ENCODE measurements at places on chromosomes 12 and 14. TPM values are rescaled to one million over a fixed set of nuclear protein-coding genes. Genes with fewer than 3 reads are reported as not detected.
A peak's percentile ranks its signal among the peaks of the same experiment; 100 is the strongest.

DNA sequence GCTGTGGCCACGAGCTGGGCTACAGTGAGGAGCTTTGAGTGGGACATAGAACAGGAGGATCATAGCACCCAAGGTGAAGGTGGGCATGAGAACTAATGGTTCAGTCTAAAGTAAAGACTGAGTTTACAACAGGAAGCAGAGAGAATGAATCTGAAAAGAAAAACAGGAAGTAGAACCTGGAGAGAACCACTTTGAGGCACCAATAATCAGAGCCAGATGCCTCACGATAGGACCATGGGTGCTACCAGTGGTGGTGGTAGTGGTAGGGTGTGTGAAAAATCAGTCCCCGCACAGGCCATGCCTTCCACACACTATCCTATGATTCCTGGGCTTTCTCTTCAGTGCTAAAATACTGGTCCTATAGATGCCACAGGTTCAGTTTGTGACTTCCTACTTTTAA is 293.6 kb downstream of the AKAP6 start:
- DNase-seq = no peak

- DNase-seq = no peak
Measured at GRCh38 chr14:50539051-50539450, 6.7 kb upstream of the MAP4K5 start.

DNA sequence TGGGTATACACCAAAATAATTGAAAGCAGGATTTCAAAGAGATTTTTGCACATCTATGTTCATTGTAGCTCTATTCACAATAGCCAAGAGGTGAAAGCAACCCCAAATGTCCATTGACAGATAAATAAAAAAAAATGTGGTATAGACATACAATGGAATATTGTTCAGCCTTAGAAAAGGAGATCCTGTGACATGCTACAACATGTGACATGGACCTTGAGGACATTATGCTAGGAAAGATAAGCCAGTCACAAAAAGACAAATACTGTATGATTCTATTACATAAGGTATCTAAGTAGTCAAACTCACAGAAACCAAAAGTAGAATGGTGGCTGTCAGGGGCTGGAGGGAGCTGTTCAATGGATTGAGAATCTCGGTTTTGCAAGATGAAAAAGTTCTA is 12.1 kb downstream of the GPRC5D start:
- no peak for DNase-seq

Gene EDDM3A
- not detected for polyA plus RNA-seq

DNA sequence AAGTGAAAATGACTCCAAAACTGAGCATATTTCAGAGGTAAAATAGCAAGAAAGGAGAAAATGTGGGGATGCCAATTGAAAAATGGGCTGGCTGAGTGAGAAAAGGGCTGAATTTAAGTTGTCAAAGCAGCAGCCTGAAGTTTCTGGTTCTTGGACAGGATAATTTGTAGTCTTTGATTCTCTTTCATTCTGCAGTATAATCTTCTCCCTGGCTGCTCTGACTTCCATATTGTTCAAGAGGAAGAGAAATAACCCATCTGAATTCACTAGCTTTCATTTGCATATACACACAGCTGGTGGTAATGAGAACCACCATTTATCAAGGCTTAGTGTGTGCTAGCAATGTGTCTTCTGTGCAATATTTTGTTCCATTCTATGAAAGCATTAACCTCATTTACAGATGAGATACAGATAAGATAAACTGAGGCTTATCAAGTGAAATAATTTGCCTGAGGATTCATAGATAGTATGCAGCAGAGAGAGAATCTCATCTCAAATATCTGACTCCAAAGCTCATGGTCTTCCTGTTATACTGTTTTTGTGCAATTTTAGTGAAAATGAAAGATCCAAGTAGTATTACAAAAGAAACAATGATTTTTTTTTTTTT is 184.2 kb downstream of the TMTC2 start:
- DNase-seq = no peak

GRCh38 chr12:31591380-31591901 is 505 bp upstream of the DENND5B start:
- DNase-seq = no peak

GRCh38 chr12:7197841-7198240 is 8.4 kb downstream of the PEX5 start:
- DNase-seq = no peak

DNA sequence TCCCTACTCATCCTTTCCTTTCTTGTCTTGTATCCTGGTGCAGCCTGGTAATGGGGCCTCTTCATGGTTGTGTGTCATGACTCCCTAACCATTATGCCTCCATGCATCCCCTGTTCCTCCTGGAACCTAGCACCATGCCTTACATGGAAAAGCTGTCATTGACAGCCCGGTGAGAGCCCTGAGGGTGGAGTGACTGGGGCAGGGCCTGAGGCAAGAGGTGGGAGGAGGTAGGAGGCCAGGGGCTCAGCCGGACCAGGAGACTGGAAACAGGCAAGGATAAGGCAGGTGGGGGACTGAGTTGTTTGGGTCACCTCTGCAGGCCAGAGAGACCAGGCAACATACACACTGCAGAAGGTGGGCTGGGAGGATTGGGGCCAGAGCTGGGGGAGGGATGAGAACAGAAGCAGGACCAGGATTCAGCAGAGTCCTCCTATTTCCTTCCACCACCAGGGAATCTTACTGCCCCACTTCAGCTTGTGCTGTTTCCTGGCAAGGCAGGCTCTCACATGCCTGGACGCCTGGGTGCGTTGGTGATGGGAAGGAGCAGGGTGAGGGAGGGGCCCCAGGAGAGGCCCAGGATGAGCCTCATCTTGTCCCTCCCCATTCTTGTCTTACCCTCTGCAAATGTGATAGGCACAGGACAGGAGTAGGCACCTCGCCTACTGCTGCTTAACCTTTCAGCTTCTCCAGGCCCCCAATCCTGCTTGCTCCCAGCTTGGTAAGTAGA is at the start of gene LTB4R2:
Gene LTB4R2, plus strand, starts transcription at position 603 of the 727 bp plus-strand sequence. CDS start 525 bp downstream, outside the sequence.
- DNase-seq = no peak

- peak; percentile 56 for DNase-seq
Measured at GRCh38 chr12:121532503-121533393, 48.1 kb downstream of the KDM2B start.

GRCh38 chr14:96197163-96197852 is 7.3 kb upstream of the BDKRB2 start:
- DNase-seq = no peak

DNA sequence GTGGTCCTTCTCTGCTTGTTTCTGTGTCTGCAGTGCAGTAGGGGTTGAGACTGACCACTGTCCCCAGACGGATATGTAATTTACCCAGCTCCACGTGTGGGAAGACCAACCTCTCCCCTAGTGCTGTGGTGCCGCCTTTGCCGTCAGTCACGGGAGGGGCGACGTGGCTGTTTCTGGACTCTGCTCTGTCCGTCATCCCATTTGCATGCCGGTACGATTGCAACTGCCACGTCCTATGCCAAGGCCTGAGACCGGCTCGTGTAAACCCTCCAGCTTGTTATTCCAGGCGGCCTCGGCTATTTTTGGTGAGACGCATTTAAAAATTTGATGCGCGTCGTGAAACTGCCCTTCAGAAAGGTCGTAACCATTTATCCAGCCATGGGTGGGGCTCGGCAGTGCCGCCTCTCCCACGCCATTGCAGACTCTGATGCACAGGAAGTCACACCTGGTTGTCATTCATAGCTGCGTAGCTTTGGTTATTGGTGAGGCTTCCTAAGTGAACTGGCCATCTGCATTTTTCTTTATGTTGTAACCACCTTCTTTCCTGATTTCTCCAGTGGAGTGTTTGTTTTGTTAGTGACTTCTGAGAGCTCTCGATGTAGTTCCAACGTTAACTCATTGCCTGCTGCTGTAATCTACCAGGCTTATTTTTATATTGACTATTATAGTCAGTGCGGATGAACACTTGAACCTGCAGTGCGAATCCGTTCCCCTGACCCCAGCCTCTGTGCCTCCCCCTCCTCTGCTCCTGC is 75.1 kb downstream of the ADGRD1 start:
- DNase-seq = no peak

DNA sequence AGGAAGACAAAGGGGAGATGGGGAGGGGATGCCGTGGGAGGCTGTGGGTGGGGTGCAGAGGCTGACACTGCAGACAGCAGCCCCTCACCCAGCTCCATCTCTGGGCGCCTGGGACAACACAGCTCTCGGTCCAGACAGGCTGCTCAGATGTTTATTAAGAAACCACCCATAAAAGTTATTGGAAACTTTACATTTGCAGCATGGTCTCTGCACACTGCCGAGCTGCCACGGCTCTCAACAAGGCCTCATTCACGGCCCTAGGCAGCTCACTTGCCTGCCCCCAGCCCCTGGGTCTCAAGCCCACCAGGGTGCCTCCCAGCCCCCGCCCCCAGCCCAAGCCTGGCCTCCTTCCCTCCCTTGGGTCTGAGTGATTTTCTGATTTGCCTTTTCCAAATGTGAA is 21.0 kb upstream of the COL2A1 start:
- no peak for DNase-seq

DNA sequence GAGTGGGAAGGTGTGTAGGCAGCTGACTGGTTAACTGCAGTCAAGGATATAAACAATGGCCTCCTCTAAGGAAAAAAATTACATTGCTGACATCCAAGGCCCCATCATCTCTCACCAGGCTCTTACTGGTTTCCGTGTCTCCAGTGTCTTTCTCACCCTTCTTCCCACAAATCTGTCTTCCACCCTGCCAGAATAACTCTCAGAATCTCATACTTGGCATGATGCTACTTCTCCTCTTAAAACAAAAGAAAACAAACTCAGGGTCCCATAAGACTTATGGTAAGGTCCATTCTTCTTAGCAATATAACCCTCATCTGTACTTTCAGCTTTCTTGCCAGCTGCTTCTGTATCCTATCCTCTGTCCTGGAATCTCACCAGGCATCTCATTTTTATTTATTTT is 68.9 kb downstream of the SUSD6 start:
- DNase-seq = no peak

- DNase-seq = no peak
Measured at GRCh38 chr12:103964805-103965204, 867 bp upstream of the TDG start.

DNA sequence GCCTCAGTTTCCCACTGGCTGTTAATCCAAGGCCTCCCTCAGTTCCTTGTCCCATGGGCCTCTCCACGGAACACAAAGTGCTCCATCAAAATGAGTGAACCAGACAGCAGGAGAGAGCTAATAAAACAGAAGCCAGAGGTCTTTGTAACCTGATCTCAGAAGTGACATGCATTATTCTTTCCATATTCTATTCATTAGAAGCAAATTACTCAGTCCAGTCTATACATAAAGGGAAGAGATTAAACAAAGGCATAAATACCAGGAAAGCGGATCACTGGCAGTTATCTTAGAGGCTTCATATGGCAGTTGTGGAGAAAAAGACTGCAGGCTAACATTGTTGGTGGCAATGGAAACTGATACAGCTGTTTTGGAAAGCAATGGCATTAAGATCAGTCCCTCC is 170.6 kb upstream of the GARIN6 start:
- DNase-seq = no peak

- DNase-seq = no peak
Measured at GRCh38 chr12:44668443-44668842, 207.7 kb downstream of the NELL2 start.

Gene PPFIA2
- polyA plus RNA-seq = 0.20 TPM

GRCh38 chr12:131642771-131643170 is 68.1 kb upstream of the SFSWAP start:
- no peak for DNase-seq
